Ureter (tissue), 1 donor: ENCODE measurements at places on chromosomes 5 and 9. TPM values are rescaled to one million over a fixed set of nuclear protein-coding genes. Genes with fewer than 3 reads are reported as not detected.

Gene IRX4
- total RNA-seq, result not detected

Gene TAF11L13
- not detected for total RNA-seq

Gene GNA14
- total RNA-seq, result 12.4 TPM

Gene RXRA
- 173 TPM for total RNA-seq

Gene KLF4
- total RNA-seq, result 33.1 TPM

Gene ENTPD2
- 1.3 TPM for total RNA-seq

Gene CCNI2
- 5.8 TPM for total RNA-seq

Gene SMIM33
- not detected for total RNA-seq

Gene TSPAN17
- total RNA-seq, result 33.8 TPM

Gene HNRNPK
- 600 TPM for total RNA-seq

Gene TAS2R1
- total RNA-seq, result not detected
